ENCODE measurements at places on chromosomes 13 and 19.
A peak's percentile ranks its signal among the peaks of the same experiment; 100 is the strongest.

GRCh38 chr13:75825161-75825560, 189.0 kb downstream of the LMO7 start:
- no peak for DNase-seq

- DNase-seq = peak; percentile 46
These were observed 12.9 kb downstream of the ELAVL1 start for GRCh38 chr19:7992575-7992974.

- DNase-seq = peak; percentile 6
These were observed 213.3 kb upstream of the MIR17HG start for GRCh38 chr13:91133941-91134802.

DNA sequence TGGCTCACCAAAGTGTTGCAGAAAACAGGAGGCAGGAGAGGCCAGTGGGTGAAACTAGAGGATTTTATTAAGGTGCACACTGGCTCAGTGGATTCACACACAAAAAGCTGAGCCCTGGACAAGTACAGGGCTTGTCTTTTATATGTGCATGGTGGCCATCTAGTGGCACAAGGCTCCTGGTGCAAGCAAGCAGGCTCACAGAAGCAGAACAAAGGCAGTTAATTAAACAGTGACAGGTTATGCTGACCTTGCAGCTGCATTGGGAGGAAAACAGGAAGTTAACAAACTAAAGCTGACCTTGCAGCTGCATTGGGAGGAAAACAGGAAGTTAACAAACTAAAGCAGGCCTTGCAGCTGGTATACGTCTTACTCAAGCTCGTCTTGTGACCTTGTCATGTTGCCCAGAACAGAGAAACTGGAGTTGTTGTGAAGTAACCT, 65.3 kb upstream of the ZNF681 start:
- peak; percentile 8 for DNase-seq

- DNase-seq = no peak
These were observed 78.8 kb downstream of the TUBGCP3 start for GRCh38 chr13:112509190-112509589.

- no peak for DNase-seq
These were observed 1314.5 kb upstream of the MIR17HG start for GRCh38 chr13:90032841-90033493.

- no peak for DNase-seq
These were observed 2662.9 kb upstream of the PCDH20 start for GRCh38 chr13:64078480-64078936.

- DNase-seq = no peak
These were observed 29.9 kb downstream of the CUL4A start for GRCh38 chr13:113239357-113239756.

DNA sequence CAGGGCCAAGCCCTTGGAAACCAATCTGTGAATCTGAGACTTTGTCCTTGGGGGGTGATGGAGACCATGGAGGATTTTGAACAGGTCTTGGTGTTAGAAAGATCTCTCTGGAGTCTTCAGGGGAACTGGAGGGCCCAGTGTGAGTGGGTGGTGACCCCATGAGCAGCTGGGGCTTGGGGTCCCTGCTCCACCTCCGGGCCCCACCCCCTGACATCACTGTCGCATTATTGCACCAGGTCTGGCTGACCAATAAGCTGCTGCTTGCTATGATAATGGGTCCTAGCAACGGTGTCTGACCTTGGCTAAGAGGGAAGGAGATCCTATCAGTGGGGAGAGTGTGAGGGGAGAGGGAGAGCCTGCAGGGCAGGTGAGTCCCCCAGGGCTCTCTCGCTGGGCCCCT, at the start of gene IRGC:
IRGC (plus strand) TSS at position 301 of the 400 bp plus-strand sequence. CDS start 2,483 bp downstream, outside the sequence.
- DNase-seq = no peak

DNA sequence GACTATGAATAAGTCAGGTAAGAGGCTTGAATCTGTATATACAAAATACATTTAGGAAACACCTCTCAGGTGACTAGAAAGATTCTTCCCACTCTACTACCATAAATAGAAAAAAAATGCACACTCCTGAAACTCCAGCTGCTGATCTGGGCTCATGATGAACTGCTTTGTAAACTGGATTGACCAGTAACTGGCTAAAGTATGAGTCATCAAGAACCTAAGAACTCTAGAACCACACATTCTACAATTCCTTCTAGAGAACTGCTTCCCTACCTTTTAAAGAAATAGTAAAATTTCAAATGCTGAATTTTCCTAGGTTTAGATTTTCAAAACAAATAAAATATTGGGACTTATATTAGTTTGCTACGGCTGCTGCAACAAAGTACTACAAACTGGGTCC, 55.2 kb downstream of the ELF1 start:
- DNase-seq = peak; percentile 66

- DNase-seq = no peak
These were observed 4.1 kb upstream of the CIRBP start for GRCh38 chr19:1264801-1265614.

- DNase-seq = no peak
These were observed 116.8 kb upstream of the CACNA1A start for GRCh38 chr19:13622766-13623715.

DNA sequence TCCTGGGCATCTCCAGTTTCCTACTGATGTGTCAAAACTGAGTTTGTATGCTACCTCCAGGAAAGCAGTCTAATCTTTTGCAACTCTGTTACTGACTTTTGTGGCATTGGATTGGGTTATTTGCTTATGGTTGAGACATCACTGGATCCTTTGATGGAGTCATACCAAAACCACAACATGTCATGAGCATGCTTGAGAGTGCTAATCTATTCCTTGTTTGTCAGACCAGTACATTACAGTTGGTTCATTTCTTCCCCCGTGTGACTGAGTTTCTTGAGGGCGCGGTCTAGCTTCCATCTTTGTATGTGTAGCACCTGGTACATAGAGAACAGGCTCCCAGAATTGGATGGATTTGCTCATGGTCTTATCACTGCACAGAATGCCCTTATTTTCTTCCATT, 43.2 kb downstream of the SUGT1 start:
- peak; percentile 76 for DNase-seq

GRCh38 chr19:47497050-47497766, 13.2 kb upstream of the KPTN start:
- DNase-seq = no peak

DNA sequence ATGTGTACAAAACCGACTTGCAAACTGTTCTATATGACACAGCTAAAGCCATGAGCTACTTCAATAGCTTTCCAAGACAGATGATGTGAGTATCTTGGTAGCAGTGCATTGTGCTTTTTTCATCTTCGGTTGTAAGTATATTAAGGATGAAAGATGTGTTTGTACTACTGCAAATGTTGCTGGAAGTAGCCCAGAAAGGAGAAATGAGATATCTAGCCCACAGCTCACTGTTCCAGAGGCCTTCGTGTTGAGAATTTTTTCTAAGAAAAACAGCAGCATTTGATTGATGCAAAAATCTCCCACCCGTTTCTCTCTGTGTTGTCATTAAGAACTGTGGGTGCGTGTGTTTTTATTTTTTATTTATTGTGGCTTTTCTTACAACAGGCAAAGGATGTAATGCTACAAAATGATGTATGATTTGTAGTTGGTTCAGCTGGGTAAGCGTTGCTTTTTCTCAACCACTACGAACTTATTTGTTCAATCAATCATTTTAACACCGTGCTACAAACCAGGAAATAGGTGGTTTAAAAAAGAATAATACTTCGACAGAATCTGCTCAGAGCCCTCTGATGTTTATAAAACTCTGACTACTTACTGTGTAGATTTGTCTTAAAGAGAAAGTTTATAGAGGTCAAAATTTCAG, 41.6 kb upstream of the RFC3 start:
- no peak for DNase-seq

GRCh38 chr13:98738213-98738612, 14.3 kb downstream of the SLC15A1 start:
- no peak for DNase-seq

- DNase-seq = peak; percentile 45
These were observed 133.2 kb downstream of the VWA8 start for GRCh38 chr13:41827507-41828213.

DNA sequence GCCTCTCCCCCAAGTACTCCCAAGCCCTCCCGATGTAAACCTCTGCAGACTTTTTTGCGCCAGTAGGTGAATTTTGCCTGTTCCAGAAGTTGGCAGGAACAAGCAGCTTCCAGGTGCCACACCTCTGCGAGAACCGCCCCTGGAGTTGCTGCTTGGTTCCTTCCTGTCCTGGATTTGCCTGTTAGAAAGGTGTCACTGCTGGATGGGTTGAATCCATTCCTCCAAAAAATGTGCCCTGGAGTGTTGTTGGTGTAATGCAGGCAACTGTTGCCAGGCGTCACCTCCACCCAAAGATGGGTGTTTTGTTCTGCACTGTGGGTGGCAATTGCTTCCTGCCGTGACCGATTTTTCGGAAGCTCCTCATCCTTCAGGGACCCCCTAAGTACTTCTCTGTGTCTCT, 5.7 kb downstream of the PGPEP1 start:
- no peak for DNase-seq

- DNase-seq = no peak
These were observed 68.4 kb downstream of the DIAPH3 start for GRCh38 chr13:60095300-60095699.

DNA sequence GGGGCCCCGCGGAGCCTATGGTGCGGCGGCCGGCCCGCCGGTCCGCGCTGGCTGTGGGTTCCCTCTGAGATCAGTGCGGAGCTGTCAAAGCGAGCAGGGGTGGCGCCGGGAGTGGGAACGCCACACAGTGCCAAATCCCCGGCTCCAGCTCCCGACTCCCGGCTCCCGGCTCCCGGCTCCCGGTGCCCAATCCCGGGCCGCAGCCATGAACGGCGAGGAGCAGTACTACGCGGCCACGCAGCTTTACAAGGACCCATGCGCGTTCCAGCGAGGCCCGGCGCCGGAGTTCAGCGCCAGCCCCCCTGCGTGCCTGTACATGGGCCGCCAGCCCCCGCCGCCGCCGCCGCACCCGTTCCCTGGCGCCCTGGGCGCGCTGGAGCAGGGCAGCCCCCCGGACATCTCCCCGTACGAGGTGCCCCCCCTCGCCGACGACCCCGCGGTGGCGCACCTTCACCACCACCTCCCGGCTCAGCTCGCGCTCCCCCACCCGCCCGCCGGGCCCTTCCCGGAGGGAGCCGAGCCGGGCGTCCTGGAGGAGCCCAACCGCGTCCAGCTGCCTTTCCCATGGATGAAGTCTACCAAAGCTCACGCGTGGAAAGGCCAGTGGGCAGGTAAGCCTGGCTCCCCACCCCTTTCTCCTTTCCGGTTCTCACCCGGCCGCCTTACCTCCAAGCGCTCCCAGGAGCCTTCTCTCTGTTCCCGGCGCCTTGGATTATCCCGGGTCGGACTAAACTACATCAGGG, at the start of gene PDX1:
PDX1 (plus strand) TSS at position 67 of the 743 bp plus-strand sequence; CDS start at position 206, 139 bp downstream.
- DNase-seq = no peak

GRCh38 chr13:80877944-80878241, 537.0 kb upstream of the SPRY2 start:
- no peak for DNase-seq

GRCh38 chr19:41354343-41354953, 726 bp upstream of the TGFB1 start:
- DNase-seq = no peak

GRCh38 chr19:49669516-49669915, 3.8 kb downstream of the BCL2L12 start:
- no peak for DNase-seq

GRCh38 chr13:50584856-50585580, 258.5 kb downstream of the DLEU7 start:
- no peak for DNase-seq
